ENCODE measurements at places on chromosomes 1 and 21.

- DNase-seq = no peak
These were observed 124.3 kb upstream of the CACNA1E start for GRCh38 chr1:181359012-181359411.

GRCh38 chr1:203263496-203263895, 34.0 kb upstream of the CHIT1 start:
- DNase-seq = no peak

DNA sequence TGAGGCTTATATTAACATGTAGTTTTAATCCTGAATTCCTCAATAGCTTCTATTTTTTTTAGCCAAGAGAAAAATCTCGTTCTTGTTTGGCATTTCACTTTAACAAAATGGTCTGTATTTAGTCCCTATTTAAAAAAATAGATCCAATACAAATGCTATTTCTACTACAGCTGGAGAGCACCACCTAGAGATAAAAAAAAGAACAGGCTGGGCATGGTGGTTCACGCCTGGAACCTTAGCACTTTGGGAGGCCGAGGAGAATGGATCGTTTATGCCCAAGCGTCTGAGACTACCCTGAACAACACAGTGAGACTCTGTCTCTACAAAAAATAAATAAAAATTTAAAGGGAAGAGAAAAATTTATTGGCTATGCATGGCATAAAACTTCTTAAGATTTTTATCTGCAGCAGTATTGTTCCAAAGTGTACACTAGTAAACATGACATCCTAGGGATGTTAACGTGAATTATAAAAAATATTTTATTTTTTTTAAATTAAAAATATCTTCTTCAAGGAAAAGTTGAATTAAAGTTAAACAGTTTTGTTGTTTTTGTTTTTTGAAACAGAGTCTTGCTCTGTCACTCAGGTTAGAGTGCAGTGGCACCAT, 4.4 kb downstream of the ST7L start:
- no peak for DNase-seq

DNA sequence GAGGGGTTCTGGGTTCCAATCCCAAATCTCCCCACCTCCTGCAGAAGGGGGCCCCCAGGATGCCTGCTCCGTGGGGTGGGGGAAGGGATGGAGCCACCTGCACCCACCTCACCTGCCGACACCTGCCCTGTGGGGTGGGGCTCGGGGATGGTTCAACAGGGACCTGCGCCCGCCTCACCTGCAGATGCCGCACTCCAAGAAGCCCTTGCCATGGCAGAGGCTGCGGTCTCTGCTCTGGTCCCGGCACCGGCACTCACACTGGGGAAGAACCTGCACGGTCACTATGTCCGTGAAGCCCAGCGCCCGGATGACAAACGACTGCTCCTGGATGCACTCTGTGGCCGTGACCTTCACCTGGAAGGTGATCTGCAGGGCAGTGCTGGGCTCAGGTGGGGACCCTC, 18.1 kb upstream of the PTTG1IP start:
- no peak for DNase-seq

- no peak for DNase-seq
These were observed 8.8 kb downstream of the SLC19A1 start for GRCh38 chr21:45533361-45533845.

GRCh38 chr1:198064181-198064580, 92.6 kb upstream of the NEK7 start:
- DNase-seq = no peak

- DNase-seq = no peak
These were observed 48.4 kb upstream of the PTPRC start for GRCh38 chr1:198590454-198590853.

GRCh38 chr1:153933955-153934354, 11.2 kb upstream of the GATAD2B start:
- no peak for DNase-seq

GRCh38 chr1:229704157-229704556, 78.1 kb downstream of the URB2 start:
- no peak for DNase-seq

All from NCI-H1436 treated with DMSO at 0.1 percent for 48 hours (cell line).